ENCODE measurements at places on chromosomes 5 and 9.

- DNase-seq, result no peak
Observed at GRCh38 chr9:16203729-16204573, 651.1 kb downstream of the CCDC171 start.

DNA sequence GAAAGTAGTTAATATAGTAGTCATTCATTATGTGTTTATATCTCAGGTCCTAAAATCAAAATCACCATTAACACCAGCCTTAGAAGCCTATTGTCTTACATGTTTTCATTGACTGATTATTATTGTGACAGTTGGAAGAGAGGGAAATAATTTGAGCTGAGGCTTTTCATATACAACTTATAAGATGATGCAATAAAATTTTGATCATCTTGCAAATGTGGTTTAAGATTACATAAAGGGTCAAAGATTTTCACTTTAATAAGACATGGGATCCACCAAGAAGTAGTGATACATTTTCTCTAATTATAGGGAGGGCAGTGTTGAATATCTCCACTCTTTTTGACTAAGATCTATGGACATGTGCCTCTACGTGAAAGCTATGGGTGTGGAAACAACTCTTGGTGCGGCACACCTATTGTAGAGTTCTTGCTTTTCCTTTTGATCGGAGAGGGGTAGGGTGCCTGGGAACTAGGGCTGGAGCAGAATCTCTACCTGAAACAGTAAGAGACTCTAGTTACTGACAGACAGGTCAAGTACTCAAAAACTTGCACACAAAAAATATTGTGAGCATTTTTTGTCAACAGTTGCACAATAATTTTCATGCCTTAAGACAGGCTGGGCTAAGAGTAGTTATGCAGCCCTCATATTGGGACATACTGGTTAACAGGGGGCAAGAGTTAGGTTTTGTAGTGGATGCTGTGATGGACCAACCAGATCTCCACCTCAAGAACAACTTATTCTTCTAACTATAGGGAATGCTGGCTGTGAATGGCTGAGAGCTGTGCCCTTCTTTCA lies 139.3 kb upstream of the FST start:
- DNase-seq, result no peak

- no peak for DNase-seq
Observed at GRCh38 chr5:157455057-157455456, 5.0 kb upstream of the NIPAL4 start.

- DNase-seq, result no peak
Observed at GRCh38 chr9:89497257-89497963, 503 bp downstream of the SEMA4D start.

DNA sequence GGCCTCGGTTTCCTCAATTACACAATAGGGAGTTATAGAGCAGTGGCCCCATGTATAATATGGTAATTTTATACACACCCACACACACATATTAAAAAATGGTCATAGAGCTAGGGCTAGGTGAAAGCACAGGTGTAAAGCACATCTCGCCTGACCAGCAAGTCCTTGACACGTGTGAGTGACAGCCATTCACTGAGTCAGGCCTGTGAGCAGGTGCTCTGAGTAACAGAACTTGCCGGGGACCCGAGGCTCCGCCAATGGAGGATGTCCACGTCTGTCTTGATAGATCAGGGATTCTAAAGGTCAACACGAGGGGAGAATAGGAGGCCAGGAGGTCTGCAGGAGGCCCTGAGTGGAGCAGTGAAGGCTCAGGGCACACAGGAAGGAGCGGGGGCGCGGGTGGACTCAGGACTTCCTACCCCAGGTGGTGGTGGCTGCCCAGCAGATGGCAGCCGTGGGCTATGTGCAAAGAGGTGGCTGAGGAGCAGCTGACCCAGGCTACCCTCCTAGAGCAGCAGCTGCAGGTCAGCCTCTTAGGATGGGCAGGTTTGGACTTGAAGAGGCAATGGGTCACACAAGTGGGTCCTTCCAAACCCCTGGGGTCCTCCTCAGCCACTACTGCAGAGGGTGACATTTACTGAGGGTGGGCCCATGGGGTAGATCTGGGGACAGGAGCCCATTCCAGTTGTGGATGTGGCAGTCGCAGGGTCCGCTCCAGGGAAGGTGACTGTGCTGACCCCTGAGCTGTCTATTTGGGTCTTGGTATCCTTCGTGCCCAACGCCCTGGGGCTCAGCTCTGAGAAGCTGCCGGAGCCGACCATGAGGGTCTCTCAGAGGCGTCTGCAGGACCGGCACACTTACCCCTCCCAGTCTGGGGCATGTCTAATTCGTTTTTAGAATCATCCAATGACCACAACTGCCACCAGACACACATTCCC lies 45.9 kb downstream of the PRRT1B start:
- peak; percentile 65 for DNase-seq
